ENCODE measurements at places on chromosomes 7 and 10.

GRCh38 chr7:129162732-129163131 is 18.2 kb downstream of the TSPAN33 start:
- DNase-seq = no peak

- no peak for DNase-seq
Measured at GRCh38 chr10:95789902-95790301, 33.9 kb downstream of the ENTPD1 start.

DNA sequence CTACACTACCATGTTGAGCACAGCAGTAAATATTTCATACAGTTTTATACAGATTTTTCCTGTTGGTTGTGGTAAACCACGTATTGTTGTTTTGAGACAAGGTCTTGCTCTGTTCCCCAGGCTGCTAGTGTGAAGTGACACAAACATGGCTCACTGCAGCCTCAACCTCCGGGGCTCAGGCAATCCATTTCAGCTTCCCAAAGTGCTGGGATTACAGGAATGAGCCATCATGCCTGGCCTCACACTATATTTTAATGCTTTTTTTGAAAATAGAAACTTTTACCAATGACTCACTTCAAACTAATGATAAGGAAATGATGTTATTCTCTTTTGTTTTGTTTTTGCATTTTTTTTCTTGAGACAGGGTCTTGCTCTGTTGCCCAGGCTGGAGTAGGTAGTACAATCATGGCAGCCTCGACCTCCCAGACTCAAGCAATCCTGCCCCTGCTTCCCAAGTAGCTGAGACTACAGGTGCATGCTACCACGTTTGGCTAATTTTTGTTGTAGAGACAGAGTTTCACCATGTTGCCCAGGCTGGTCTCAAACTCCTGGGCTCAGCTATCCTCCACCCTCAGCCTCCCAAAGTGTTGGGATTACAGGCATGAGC is 210.6 kb downstream of the TPST1 start:
- no peak for DNase-seq

DNA sequence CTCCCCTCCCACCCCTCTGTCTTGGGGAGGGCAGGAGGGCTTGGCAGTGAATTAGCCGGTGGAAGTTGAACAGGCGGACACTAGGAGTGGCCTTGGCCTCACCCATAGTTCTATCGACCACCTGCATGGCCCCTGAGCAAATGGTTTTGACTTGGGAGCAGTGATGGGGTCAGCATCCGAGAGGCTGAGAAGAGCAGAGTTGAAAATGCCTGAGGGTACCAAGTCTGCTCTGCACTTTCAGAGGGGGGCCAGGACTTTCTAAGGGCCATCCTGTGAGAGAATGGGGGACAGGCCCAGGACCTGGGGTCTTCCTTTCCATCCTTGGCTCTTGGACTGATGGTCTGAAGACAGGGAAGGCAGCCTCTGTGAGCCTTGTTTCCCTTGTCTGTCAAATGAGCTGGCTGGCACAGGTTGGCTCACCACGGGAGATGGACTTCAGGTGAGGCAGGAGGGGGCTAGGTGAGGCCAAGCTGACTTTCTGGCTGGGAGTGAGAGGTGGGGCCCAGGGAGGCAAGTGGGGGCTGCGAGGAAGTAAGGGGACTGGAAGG is 29.4 kb downstream of the CDH23 start:
- DNase-seq = no peak

DNA sequence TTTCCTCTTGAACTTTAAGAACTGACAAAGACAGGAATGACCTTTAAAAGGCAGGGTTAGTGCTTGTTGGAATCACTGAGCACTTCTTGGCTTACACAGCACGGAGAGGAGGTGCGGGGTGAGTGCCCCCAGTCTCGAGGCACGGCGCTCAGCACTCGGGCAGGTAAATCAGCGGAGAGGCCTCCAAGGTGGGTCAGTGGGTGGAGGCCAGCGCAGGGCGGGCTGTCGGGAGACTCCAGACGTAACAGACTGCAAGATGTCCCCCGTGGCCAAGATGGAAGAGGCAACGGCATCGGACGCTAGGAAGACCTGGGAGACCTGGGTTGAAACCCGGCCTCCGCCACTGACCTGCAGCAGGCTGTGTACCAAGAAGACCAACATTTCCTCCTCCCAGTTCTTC is 149.4 kb downstream of the MAD1L1 start:
- no peak for DNase-seq

GRCh38 chr7:115135769-115136410 is 214.0 kb downstream of the MDFIC start:
- DNase-seq = no peak

- no peak for DNase-seq
Measured at GRCh38 chr7:55099821-55100543, 81.2 kb downstream of the EGFR start.

GRCh38 chr10:103692436-103692951 is 162.9 kb downstream of the SH3PXD2A start:
- DNase-seq = no peak

DNA sequence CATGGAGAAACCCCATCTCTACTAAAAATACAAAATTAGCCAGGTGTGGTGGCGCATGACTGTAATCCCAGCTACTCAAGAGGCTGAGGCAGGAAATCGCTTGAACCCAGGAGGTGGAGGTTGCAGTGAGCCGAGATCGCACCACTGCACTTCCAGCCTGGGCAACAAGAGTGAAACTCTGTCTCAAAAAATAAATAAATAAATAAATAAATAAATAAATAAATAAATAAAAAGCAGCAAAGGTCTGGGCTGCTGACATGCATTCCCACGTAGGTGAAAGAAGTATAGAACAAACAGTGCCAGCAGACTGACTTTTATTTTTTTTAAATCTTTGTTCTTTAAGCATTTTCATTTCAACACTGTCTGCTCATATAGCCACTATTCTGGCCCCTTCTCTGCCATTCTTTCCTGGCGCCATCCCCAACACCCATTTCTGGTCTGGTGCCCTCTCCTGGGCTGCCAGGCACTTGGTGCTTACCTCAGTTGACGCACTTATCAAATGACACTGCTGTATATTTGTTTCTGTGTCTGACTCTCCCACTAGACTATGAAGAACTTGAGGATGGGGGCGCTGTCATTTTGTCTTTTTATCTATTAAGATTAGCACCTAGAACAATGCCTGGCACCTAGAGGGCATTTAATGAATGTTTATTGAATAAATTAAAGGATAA is 15.6 kb downstream of the FAM107B start:
- no peak for DNase-seq

GRCh38 chr10:21401196-21401595 is 124.3 kb downstream of the SKIDA1 start:
- no peak for DNase-seq

DNA sequence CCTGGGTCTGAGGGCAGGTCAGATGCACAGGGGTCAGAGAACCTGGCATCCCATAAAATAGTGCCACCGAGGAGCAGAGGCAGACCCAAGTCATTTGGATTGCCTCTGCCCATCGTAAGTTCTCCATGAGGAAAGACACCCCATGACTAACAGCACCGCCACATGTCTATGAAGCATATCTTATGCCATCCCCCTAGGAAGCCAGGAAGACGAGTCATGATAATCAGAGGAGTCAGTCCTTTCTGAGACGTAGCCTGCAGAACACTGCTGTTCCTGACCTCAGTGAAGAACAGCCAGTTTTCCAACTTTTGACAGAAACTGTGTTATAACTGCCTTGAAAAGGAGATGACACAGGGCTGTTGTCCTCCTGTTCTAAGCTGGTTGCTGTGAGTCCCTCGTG is 51.2 kb downstream of the INSYN2A start:
- no peak for DNase-seq

GRCh38 chr10:109732254-109732965 is 190.9 kb downstream of the XPNPEP1 start:
- no peak for DNase-seq

GRCh38 chr7:112735261-112735660 is 54.9 kb downstream of the TMEM168 start:
- no peak for DNase-seq

DNA sequence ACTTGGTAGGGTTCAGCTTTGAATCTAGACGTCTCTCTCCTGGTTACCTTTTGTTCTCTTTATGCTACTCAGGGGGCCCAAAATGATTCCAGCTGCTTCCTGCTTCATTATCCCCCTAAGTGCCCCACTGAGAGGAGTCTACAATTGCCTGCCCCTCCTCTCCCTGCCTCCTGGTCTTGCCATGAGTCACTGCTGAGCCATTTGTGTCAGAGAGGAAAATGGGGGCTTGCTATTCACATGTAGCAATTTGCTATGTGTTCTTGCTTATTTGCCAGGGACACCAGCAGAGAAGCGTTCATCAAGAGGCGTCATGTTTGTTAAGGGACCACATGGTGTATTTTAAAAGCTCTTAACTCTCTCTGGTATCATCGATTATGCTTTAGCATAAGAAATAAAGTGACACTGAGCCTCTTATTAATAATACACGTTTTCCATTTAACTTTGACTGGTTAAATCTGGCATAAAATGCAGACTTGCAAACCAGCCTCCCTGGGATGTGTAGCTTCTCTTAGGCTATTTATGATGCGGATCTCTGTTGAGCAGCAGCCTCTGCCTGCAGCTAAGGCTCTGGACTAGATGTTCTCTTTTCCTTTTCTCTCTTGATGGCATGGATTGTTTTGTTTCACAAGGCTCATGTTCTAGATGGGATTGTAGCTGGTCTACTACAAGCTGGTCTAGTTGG is 239.3 kb downstream of the AUTS2 start:
- DNase-seq = no peak

DNA sequence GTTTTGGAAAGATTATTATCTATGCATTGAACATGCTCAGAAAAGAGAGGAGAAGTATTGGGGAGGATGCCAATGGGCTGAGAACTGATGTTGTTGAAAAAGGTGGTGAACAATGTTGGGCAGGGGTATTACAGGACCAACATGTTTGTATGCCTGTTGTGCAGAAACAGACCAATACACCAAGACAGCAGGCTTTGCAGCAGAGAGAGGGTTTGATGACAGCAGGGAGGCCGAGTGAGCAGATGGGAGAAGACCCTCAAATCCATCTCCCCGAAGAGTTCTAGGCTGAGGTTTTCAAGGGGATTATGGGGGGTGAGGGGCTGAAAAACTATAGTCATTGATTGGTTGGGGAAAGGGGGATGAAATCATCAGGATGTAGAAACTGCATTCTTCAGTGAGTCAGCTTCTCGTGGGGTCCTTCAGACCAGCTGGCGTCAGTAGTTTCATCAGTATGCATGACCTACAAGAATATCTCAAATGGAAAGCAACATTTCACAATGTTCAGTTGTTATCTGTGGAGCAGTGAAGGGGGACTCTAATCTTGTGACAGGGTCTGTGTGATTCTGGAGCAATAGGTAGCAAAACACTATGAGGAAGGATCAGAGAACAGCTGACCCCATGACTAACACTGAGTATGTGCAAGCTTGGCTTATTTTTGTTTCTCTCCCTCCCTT is 167.8 kb downstream of the BAMBI start:
- DNase-seq = no peak

DNA sequence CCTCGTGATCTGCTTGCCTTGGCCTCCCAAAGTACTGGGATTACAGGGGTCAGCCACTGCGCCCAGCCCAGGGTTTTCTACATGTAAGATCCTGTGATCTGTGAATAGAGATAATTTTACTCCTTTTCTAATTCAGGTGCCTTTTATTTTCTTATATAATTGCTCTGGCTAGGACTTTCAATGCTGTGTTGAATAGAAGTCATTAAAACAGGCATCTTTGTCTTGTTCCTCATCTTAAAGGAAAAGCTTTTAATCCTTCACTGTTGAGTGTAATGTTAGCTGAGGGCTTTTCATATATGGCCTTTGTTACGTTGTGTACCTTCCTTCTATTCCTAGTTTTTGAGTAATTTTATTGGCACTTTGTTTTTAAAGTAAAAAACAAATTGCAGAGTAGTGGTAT is 26.6 kb downstream of the ANLN start:
- DNase-seq = no peak

DNA sequence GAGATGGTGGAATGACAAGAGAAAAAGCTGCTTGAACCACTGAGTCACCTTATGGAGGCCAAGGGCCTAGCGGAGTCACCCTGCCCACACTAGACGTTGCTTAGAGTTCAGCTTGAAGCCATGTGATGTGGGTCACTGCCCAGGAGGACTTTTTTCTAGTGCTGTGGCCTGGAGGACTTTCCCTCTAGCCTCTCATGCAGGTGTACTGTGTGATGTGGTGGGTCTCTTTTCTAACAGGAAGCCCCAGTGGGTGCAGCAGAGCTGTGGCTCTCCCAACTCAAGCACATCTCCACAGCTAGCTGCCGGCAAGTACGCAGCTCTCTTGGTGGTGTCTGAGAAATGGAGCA is 13.6 kb downstream of the POR start:
- no peak for DNase-seq

GRCh38 chr7:138449580-138449979 is 10.5 kb upstream of the TRIM24 start:
- DNase-seq = no peak

DNA sequence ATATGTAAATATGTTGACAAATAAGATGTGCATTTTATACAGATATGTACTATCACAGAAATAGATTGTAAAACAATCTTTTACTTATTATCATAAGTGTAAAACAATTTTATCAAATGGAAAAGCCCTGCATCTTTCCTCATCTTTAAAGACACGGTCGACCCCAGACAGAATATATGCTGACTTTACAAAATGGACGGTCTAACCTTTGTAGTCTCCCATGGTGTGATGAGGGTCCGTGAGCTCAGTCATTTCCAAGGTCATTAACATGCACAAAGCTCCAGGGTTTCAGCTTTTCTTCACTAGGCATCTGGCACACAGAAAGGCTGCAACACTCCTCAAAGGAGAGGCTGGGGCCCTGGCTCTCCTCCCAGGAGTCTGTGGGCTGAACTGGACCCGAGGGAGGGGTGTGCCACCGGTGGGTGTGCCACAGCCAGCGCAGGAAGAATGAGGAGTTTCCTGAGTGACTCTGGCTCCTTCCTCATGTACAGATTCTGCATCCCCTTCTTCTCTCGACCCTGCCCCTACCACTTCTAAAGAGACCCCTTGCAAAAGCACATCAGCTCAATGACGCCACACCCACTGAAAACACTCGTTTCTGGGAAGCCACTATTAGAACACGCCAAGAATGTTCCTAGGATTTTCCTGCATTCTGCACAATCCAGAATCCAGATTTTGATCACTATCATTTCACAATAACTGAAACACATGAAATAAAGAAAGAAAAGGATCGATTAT is 26.2 kb upstream of the ABLIM1 start:
- DNase-seq = no peak

GRCh38 chr7:64997927-64998391 is 7.1 kb upstream of the ZNF117 start:
- DNase-seq = no peak

DNA sequence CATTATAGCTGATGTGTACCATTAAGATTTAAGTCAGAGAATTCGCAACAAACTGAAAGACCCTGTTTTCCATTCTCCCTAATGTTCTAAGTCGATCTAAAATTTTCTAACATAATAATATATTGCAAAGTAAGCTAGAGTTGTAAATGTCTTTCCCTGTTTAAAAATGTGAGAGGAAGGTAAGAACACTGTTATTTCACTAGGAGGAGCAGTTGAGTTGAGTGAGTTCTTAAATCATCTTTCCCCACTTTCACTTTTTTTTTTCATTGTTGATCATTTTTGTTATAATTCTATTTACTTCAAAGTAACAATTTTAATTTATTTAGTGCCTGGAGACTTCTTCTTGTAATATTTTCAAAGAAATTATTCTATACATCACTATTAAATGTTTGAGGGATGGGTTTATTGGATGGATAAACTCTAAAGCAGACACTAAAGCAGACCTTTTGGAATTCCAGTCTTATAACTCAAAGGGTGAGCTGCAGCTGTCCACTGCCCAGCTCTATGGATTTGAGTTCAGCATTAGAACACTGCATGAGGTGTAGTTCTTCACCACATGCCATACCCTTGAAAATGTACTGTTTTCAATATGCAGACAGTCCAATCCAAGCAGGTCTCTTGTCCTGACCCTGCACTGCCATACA is 181.3 kb upstream of the FZD1 start:
- DNase-seq = no peak

- DNase-seq = no peak
Measured at GRCh38 chr7:134854816-134855215, 75.4 kb downstream of the CALD1 start.
